ENCODE measurements at places on chromosomes 13 and 19.

GRCh38 chr13:29020314-29020713, 200.2 kb downstream of the MTUS2 start:
- DNase-seq = no peak

GRCh38 chr13:20828539-20829364, 55.0 kb upstream of the EEF1AKMT1 start:
- peak; percentile 65 for DNase-seq

- no peak for DNase-seq
Observed at GRCh38 chr13:22073718-22074117, 402.8 kb downstream of the FGF9 start.

DNA sequence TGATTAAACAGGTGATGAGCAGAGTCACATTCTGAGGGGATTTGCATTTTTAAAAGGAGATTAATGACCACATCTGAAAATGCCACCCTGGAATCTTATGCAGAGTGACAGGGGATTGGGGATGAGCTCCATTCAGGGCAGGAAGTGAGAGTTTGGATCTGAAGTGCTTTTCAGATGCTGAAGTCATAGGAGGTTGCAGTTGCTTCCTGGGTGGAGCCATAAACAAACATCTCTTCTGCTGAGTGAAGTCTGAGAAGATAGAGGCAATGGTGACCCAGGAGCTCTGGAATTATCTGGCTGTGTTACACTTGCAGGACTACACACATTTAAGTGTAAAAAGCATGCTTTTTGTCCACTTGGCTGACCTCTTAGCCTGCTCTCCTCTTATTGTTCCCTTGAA, 51.4 kb upstream of the PSG8 start:
- DNase-seq = peak; percentile 4

GRCh38 chr13:33026489-33027152, 10.4 kb downstream of the KL start:
- DNase-seq = no peak

DNA sequence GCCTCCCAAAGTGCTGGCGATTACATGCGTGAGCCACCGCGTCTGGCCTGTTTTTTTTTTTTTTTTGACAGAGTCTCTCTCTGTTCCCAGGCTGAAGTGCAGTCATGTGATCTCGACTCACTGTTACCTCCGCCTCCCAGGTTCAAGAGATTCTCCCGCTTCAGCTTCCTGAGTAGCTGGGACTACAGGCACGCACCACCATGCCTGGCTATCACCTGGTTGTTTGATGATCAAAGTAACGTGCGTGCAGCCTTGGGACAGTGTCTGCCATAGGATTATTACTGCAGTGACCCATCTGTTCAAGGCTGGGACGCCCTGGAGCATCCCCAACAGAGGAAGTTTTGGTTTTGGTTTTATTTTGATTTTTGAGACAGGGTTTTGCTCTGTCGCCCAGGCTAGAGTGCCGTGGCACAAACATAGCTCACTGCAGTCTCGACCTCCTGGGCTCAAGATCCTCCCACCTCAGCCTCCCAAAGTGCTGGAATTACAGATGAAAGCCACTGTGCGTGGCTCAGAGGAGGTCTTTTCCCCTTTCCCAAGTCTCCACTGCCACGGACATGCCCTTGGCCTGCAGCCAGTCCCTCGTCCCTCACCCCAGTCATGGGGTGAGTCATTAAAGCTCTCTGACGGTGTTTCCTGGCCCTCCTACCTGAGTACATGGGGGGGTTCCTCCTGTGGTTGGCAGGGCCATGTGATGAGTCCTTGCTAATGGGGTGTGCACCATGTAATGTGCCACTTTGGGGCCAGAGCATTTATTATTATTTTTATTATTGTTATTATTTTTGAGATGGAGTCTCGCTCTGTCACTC, 65.6 kb downstream of the IER2 start:
- no peak for DNase-seq

- DNase-seq = peak; percentile 51
Observed at GRCh38 chr19:1455336-1456120, 5.6 kb downstream of the APC2 start.

- DNase-seq = no peak
Observed at GRCh38 chr19:7292950-7293761, 1.1 kb downstream of the INSR start.

DNA sequence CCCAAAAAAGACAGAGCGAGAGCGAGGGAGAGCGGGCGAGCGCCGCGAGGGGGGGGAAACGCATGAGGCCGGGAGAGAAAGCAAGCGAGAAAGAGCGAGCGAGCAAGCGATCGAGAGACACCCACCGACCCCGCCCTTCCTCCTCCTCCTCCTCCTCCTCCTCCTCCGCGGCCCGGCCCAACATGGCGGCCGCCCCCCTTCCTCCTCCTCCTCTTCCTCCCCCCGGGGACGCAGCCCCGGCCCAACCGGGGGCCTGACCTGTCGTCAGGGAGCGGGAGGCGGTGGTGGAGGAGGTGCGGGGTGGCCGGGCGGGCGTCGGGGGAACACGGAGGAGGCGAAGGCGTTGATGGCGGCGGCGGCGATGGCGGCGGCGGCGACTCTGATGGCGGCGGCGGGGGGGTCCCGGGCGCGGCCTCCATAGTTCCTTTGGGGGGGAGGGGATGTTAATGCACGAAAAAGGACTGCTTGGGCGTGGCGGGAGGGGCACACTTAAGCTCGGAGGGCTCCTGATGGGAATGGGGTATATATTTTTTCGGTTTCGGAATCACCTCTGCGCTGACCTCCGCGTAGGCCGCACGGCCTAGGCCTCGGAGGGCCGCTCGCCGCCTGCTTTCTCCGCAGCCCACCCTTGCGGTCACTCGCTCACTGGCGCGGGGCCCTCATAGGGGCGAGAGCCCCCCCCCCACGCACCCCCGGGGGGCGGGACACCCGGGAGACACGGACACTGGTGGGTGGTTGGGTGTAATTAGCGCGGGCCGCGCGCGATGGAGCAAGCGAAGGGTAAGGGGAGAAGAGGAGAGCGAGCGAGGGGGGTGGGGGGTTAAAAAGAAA, 1.2 kb downstream of the ZC3H4 start:
- DNase-seq = peak; percentile 93

GRCh38 chr13:107568181-107568580, 647.2 kb downstream of the LIG4 start:
- no peak for DNase-seq

DNA sequence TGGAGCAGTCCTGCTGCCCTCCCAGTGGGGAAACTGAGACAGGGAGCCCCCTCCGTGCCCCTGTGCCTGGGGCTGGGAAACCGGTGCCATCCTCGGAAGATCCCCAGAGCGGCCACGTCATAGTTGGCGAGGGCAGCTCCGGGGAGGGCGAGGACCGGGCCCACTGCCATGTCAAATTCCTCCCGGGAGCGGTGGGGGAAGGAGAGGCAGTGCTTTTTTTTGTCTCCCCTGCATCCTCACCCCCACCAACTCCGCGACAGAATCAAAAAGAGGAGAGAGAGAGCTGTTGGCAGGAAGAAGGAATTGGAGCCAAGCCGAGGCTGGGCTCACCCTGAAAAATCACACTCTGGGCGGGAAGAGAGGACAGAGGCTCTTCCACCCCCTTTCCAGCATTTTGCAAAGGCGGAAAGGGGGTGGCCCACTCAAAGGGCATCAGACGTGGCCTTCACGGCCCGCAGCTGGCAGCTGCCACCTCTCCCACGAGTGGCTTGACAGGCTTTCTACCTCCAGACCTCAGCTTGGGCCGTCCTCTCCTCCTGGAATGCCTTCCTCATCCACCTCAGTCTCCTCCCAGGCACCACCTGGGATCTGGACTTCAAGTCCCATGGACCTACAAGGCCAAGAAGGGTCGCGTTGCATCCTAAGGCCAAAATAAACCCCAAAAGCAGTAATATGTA, 19.6 kb upstream of the NFIC start:
- peak; percentile 86 for DNase-seq

GRCh38 chr13:45297456-45298205, 43.4 kb downstream of the TPT1 start:
- no peak for DNase-seq

DNA sequence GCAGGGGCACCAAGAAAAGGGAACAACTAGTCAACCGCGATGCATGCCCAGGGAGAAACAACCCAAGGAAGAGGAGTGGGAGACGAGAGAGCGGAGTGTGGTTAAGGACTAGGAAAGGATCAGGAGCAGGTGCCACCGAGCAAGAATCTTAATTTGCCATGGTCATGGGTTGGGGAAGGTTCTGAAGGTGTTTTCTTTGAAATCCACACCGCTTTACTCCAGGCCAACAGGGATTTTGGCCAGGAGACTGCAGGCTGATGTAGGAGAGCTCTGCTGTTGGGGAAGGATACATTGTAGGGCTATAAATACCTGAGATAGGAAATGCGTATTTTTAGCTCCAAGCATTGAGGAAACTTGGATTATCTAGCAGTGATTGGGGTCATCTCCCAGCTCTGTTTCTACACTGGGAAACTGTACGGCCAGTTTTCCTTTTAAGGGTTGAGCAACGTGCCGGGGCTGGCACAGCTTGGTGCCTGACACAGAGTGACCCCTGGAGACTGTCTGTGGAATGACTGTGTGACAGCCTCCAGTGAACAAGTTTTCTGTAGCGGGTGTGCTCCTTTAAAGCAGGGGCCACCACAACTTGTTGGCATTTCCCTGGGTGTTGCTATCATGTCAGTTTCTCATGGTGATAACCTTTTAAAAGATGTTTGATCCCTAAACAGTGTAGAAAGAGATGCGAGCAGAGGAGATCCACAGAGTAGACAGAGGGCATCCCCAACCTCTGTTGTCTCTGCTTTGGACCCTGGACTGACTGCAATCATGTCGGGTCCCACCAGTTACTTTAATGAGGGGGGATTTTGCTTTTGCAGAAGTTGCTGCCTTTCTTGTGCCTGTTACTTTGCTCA, 34.3 kb downstream of the ZNF536 start:
- peak; percentile 31 for DNase-seq

DNA sequence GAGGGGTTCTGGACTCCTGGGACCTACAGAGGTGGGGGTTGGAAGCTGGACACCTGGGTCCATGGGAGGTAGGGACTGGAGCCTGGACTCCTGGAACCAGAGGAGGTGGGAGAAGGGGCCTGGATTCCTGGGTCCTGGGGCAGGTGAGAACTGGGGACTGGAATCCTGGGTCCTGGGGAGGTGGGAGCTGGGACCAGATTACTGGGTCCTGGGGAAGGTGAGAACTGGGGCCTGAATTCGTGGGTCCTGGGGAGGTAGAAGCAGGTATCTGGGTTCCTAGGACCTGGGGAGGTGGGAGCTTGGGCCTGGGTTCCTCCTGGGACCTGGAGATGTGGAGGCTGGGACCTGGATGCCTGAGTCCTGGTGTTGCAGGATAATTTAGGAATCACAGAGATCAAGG, 653 bp downstream of the CLEC4M start:
- DNase-seq = no peak

DNA sequence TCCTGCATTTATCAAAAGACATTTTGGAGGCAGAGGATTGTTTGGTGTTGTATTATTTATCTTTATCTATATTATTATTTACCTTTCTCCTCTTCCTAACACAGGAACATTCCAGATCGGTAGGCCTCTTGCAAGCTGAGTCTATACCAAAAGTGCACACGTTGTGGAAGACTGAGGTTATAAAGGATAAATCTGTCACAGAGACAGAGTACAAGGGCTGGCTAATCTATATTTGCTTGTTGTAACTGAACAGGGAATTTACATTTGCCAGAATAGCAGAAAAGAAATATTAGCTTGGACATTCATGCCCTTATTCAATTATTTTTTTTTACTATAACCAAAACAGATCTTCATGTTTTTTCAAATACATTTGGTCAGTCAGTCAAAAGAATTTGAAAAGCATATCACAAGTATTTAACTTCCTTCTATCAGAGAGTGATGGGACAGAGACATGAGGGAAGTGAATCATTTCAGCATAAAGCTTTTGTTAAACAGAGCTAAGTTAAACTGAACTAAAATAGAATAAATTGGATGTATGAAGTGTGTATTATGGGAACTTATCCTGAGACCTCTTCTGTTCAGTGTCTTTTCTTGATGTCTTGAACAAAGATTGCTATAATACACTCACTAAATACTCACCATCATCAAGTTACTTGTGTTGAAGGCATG, 352.5 kb downstream of the DNAJC15 start:
- no peak for DNase-seq

DNA sequence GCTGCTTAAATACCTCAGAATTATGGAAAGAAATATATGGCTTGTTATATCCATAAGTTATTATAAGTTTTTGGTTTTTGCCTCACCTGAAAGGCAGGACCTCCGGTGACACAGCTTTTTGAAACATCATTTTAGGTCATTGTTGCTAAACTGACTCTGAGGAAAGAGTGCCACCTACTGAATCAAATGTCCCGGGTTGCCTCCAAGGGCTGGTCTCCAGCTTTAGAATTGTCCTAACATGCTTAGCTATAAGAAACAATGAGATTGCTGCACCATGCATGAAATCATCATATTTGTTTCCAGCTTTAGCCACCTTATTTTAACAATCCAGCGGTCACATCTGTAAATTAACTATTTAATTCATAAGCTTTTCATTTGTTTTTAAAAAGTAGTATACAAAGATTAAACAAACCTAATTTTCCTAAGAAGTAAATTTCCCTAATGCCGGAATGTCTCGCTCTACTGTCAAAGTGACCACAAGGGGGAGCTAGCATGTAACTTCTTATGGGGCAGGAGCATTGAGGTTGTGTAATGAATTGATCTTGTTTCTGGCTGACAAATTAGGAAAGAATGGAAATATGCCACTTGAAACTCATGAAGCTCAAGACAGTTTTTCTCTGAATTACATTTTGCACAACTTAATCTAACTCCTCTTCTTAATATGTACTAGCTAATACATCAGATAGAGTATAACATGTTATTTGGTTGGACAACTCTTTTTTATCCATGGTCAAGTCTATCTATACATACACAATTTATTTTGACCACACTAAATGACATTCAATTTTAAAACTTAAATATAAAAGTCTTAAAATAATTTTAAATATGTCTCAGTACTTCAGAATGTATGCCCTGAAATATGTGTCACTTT, 6.7 kb upstream of the PCDH17 start:
- peak; percentile 62 for DNase-seq

GRCh38 chr13:104625201-104625600, 1559.0 kb upstream of the SLC10A2 start:
- DNase-seq = no peak

DNA sequence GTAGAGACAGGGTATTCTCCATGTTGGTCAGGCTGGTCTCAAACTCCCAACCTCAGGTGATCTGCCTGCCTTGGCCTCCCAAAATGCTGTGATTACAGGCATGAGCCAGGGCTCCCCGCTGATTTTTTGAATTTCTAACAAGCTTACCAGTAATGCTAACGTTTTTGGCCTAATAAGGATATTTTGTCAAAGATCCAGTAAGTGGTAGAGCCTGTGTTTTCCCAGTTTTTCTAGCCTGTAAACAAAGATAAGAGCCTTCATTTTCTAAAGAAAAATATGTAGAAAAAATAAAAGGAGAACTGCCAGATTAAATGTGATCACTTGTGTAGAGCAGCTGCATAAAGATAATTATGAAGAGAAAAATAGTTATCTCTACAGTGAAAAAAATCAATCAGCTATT, 37.7 kb downstream of the ZNF93 start:
- DNase-seq = no peak

GRCh38 chr13:51437550-51438127, 15.2 kb downstream of the INTS6 start:
- DNase-seq = no peak

Measured in fibroblast of skin of right biceps (primary cell).